Mesangial cell (primary cell): ENCODE measurements at places on chromosomes 4 and X. TPM values are rescaled to one million over a fixed set of nuclear protein-coding genes. Genes with fewer than 3 reads are reported as not detected.

USP26 gene
- total RNA-seq = not detected in 2 replicates

GPR143 gene
- 27.1 and 33.6 TPM in 2 replicates for total RNA-seq

PROM1 gene
- 13.9 and 14.6 TPM in 2 replicates for total RNA-seq

ZNF518B gene
- 19.6 and 20.9 TPM in 2 replicates for total RNA-seq

LGI2 gene
- total RNA-seq = under 0.01 and 0.13 TPM in 2 replicates

TKTL2 gene
- not detected in 2 replicates for total RNA-seq

EDA gene
- total RNA-seq = 0.51 and 0.65 TPM in 2 replicates

DGKK gene
- total RNA-seq = not detected in 2 replicates

TMSB15B gene
- total RNA-seq = 4.2 and 13.7 TPM in 2 replicates
